ENCODE measurements at places on chromosomes 2 and 18.

- no peak for DNase-seq
Measured at GRCh38 chr2:151083856-151084795, 177.5 kb downstream of the RBM43 start.

DNA sequence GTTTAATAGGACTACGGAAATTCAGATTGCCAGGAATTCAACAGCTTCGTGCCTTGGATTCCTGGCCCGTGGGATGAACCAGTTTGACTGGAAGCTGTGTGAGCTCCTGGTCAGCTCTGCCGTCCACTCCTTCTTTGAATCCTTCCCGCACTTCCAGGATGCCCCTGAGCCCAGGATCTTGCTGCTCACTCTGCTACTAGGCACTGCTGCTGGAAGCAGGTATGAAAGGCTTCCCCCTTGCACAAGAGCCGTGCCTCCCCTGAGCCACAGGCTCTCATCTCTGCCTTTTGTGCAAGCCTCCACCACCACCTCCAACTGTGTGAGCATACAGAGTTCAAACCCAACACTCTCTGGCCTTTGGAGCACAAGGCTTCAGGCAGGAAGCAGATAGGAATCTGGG, 34.9 kb downstream of the EN1 start:
- no peak for DNase-seq

DNA sequence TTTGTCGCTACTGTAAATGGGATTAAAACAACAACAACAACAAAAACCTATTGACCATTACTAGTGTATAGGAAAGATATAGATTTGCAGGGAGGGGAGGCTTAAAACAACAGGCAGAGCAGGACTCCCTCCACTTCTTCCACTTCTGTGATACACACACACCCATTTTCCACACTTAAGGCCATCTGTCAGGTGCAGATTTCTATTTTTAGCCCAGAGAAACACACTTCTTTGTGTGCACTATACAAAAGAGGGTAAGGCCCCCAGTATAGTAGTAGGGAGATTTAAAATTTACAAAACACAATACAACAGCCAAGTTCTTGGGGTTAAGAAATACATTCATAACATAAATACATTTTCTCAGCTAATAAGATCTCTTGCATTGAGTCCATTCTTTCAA, 22.4 kb downstream of the PTPN2 start:
- no peak for DNase-seq

- no peak for DNase-seq
Measured at GRCh38 chr18:67243799-67244587, 272.5 kb downstream of the DSEL start.

DNA sequence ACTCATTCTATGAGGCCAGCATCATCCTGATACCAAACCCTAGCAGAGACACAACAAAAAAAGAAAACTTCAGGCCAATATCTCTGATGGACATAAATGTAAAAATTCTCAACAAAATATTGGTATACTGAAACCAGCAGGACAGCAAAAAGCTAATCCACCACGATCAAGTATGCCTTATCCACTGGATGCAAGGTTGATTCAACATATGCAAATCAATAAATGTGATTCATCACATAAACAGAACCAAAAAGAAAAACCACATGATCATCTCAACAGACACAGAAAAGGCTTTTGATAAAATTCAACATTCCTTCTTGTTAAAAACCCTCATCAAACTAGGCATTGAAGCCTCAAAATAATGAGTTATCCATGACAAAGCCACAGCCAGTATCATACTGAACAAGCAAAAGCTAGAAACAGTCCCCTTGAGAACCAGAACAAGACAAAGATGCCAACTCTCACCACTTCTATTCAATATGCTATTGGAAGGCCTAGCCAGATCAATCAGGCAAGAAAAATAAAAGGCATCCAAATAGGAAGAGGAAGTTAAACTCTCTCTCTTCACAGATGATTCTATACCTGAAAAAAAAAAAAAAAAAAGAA, 45.3 kb downstream of the RTTN start:
- no peak for DNase-seq
